LNCaP clone FGC (cell line): ENCODE measurements at places on chromosomes 2 and 18.

- DNase-seq = no peak
Observed at GRCh38 chr18:10951631-10952544, 197.5 kb downstream of the PIEZO2 start.

DNA sequence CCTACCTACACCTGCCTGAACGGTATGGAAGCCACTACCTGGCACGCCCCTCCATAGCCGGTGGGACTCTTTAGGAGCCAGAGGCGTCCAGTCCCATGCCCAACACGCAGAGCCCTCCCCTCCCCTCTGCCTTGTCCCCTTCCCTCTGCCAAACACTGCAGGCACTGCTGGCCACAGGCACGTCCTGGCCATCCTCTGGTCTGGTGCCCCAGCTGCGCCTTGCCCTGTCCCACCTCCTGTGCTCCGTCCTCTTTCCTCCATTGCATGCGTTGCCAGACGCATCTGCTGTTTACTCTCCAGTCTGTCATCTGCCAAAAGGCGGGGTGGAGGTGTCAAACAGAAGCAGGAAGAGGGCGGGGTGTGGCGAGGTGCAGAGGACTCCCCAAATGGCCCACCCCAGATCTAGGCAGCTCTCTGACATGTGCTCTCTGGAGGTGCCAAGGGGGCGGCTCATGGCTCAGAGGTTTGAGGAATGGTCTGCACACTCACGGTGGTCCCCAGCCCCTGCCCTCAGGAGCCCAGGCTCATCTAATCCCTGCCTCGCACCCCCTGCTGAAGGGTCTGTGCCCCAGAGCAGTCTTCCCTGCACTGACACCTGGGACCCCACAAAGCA is 45.1 kb downstream of the HS6ST1 start:
- DNase-seq = no peak

GRCh38 chr18:76923485-76924085 is 101.2 kb downstream of the ZNF236 start:
- DNase-seq = no peak

DNA sequence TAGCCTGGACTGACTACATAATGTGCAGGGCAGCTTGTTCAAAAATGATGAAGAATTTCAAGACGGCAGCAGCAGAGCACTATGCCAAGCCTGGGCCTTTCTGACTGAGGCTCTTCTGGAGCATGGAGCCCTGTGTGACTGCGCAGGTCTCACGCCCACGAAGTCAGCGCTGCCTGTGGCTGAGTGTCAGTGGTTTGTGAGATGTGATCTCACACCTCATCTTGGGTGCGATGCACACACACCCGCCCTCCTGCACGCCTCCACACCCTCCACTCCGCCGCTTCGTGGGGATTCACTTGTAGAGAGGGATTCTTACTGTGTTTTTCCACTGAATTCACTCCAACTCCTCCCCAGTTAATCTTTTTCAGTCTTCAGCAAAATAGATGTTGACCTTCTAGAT is 103.9 kb downstream of the VIT start:
- no peak for DNase-seq

GRCh38 chr18:64171576-64171975 is 22.7 kb upstream of the LINC00305 start:
- DNase-seq = no peak

DNA sequence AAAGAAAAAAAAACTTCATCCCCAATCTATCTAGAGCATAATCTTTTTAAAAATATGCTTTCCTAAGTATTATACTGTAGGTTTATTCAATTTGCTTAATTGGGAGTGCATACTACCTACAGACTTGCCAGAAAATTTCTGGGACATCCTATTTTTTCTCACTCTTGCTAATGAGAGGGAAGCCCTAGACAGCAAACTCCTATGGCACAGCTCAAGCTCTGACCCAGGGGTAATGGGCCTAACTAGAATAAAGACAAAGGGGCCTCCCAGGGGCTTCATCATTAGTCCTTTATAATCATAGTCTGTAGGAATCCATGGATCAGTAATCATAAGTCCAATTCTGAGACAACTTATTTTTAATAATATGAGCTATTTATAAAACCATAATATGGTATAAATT is 142.6 kb upstream of the ITGA4 start:
- DNase-seq = no peak

- DNase-seq = no peak
Observed at GRCh38 chr2:16201848-16202247, 261.5 kb downstream of the MYCN start.
